ENCODE measurements at places on chromosomes 12 and 14. TPM values are rescaled to one million over a fixed set of nuclear protein-coding genes. Genes with fewer than 3 reads are reported as not detected.

Gene GUCY2C
- polyA plus RNA-seq, result not detected

Gene RPS26
- 348 TPM for polyA plus RNA-seq

Gene POU6F1
- polyA plus RNA-seq, result 3.1 TPM

Gene CLEC4E
- not detected for polyA plus RNA-seq

Gene MYF5
- not detected for polyA plus RNA-seq

Gene ARL1
- 204 TPM for polyA plus RNA-seq

Gene OR4E1
- polyA plus RNA-seq, result not detected

Gene TAS2R50
- polyA plus RNA-seq, result 0.21 TPM

Gene NTF3
- 28.7 TPM for polyA plus RNA-seq

Gene PTPRB
- 0.04 TPM for polyA plus RNA-seq

Gene TMEM106C
- 96.3 TPM for polyA plus RNA-seq

Gene SNW1
- polyA plus RNA-seq, result 40.3 TPM

Gene ENDOU
- 0.10 TPM for polyA plus RNA-seq

Gene RFX4
- polyA plus RNA-seq, result not detected

Gene TRIM9
- polyA plus RNA-seq, result 0.02 TPM

Gene ST8SIA1
- 0.26 TPM for polyA plus RNA-seq

Gene MORN3
- polyA plus RNA-seq, result 0.35 TPM

Gene AQP6
- polyA plus RNA-seq, result not detected

Gene SOAT2
- polyA plus RNA-seq, result not detected

Gene CDKN3
- 28.9 TPM for polyA plus RNA-seq

Gene TAS2R13
- polyA plus RNA-seq, result 0.10 TPM

Gene TTC9
- polyA plus RNA-seq, result 0.04 TPM

Gene BCAT1
- 61.1 TPM for polyA plus RNA-seq

Gene SYCP3
- 0.06 TPM for polyA plus RNA-seq

Gene GARIN6
- polyA plus RNA-seq, result not detected
